ENCODE measurements at places on chromosomes 4 and X. TPM values are rescaled to one million over a fixed set of nuclear protein-coding genes. Genes with fewer than 3 reads are reported as not detected.

KLKB1 gene
- not detected for total RNA-seq

GRCh38 chr4:157558016-157558415 is 337.5 kb downstream of the GRIA2 start:
- DNase-seq, result no peak

- no peak for DNase-seq
These were observed 10.3 kb upstream of the ODAPH start for GRCh38 chr4:75545526-75545925.

FAM47A gene
- total RNA-seq, result not detected

Measured in pulmonary artery endothelial cell (primary cell).